ENCODE measurements at places on chromosomes 1 and 21.

DNA sequence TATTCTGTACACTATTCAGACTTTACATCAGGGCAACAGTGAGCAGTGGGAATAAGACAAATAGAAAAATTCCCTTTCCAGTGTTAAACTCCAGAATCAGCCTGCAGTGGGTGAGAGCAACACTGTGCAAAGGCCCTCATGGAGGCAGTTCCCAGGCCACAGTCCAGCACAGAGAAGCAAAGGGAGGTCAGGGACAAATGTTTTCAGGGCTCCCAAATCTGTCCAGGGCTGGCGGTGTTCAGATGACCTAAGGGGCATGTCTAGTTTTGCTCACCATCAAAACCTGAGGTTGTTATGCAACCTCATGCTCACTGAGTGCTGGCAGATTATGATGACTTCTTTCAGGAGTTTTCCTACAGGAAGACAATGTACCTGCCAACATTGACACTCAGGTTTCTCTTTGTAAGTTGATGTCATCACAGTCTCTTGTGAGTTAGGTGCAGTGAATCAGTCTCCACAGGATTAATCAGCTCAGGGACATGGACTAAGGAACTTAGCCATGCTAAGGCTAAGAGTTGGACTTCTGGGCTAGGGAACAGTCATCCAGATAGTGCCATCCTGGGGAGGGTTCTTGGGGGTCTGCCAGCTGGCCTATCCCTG lies 3.6 kb upstream of the LCE5A start:
- no peak for DNase-seq

DNA sequence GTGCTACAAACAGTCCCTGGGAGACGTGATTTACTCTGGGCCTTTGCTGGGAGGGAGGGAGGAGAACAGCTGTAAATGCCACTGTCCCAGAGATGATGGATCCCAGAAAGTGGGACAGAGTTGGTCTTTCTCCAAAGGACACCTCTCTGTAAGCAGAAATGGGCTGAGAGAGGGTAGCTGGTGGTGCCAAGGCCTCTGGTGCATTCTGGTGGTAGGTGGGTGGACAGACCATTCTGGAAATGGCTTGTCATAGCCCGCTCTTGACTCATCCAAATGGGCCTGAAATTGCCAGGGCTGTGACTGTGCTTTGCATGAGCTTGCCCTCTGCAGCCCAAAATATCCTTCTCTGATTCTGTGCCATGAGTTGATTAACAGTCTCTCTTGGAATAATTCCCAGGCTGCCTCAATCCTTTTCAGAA lies 36.1 kb downstream of the CCDC185 start:
- no peak for DNase-seq

GRCh38 chr1:107953556-107953955 lies 11.4 kb downstream of the VAV3 start:
- peak; percentile 58 for DNase-seq

DNA sequence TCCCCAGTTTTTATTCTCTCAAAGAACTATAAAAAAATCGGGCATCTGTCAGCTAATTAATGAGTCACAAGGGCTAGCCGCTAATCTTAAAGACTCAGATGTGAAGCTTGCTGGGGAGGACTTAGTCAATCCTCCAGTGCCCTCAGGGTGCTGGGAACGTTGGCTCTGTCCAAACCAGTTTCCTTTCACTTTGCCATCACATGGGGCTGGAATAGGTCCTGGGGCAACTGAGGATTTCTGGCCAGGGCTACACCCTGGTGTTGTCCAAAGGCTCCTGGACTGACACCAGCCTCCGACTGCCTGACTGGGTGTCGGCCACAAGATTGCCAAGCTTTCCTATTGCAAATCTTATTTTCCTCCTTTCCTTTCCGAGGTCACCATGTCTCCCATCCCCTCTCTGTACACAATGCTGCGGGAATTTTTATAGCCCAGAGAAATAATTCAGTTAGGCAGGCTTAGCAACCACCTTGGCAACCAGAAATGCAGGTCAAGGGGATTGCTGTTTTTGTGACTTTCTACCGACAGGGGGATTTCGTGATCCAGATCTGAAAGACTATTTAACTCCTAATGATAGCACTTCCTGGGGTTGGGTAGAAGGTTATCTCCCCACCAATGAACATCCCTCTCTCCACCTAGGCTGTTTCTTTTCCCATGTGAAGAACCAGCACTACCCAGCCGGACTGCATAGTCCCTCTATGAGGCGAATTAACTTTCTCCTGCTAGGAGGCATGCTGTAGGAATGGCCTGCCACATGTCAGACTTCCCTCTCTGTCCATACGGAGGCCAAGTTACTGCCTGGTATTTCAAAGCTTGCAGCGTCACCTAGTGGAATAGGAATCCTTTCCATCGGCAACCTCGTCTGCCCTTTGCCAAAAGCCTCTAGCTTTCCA lies 29.9 kb upstream of the CTBS start:
- peak; percentile 50 for DNase-seq

DNA sequence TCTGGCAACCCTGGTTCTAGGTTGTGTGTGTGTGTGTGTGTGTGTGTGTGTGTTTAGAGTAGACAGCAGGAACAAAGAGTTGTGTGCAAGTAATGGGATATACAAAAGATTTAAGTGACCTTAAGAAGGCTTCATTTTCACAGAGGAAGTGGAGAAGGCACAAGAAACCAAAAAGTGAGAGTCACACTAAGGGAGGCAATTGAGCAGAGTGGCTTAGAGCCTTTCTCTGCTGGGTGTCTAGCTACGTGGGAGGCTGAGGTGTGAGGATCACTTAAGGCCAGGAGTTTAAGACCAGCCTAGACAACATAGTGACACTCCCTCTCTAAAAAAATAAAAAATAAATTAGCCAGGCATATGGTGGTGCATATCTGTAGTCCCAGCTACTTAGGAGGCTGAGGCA lies 44.4 kb upstream of the HAO2 start:
- no peak for DNase-seq

DNA sequence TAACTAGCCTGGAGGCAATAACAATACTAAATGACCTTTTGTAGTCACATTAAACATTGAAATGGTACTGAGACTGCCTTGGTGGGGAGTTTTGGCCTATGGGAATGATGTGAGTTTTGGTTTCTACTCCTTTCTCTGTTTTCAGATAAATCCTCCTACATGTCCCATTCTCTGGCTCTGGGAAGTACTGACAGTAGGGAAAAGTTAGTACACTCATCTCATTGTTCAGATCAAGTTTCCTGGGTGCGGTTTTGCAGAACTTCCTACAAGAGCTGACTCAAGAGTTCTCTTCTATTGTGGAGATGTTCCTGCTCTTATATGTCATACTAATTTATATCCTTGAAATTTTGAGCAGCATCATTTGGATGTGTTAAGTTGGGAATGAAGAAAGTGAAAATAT lies 74.2 kb upstream of the MACF1 start:
- no peak for DNase-seq

DNA sequence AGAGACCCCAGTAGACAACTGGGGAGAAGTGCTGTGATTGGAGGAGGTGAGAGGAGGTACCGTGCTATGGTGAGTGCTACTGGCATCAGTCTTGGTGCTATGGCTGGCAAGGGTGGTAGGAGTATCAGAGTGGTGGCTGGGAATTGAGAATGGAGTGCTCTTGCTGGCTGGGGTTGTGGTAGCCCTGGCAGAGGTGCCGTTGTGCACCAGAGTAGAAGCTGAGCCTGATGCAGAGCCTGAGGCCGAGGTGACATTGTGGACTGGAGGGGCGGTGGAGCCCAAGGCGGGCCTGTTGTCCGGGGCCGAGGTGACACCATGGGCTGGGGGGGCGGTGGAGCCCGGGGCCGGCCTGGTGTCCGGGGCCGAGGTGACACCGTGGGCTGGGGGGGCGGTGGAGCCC lies 14.6 kb downstream of the TRIM46 start:
- no peak for DNase-seq

GRCh38 chr1:5639106-5639722 lies 353.0 kb downstream of the NPHP4 start:
- DNase-seq = no peak

DNA sequence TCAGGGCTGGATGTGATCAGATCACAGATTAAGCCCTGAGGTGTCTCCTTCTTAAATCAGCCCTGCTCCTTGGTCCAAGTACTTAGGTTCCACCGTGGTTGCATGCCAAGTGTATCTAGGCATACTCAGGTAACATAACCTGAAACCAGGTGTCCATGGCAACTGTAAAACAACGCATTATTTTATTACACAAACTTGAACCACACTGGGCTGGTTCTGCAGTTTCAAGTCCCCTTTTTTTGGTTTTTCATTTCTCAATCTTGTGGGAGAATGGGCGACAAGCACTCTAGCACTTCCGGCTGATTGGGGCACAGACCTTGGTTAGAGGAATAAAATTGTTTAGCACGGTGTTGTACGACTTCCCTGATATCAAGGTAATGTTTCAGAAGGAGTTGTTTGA lies 65.2 kb downstream of the GBP6 start:
- no peak for DNase-seq

DNA sequence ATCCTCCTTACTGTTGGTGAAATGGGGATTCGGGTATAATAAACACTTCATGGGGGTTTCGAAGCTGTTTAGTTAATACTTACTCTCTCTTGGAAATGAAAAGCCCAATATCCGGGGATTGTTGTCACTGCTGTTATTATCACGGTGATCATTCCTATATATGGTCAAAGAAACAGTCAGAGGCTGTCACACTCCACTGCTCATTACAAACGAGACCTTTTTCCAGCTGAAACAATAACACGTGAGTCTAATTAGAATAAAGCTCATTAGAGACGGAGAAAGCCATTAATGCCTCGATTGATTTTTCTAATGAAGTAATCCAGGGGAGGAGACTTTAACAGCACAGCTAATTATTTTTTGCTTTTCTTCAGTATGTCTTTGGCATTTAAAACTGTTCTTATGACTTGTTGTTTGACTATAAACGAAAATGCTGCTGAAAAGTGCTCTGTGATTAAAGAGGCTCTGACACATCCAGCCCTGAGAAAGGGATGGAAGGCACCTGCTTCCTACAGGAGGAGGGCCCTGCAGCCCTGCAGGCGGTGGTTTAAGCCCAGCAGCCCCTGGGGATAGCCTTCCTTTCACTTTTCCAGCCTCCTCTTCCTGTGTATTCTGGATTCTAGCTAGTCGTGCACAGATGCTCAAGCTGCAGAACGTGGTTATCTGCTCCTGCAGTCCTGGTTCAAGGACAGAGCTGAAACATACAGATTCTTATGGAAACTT lies 143.6 kb downstream of the EDEM3 start:
- peak; percentile 45 for DNase-seq

GRCh38 chr1:153261281-153262069 lies 2.0 kb downstream of the LORICRIN start:
- DNase-seq = no peak

- DNase-seq = no peak
Observed at GRCh38 chr1:10888291-10888690, 91.8 kb upstream of the CASZ1 start.

- DNase-seq = no peak
Observed at GRCh38 chr1:86389307-86389706, 6.8 kb downstream of the ODF2L start.

- DNase-seq = no peak
Observed at GRCh38 chr1:95957748-95958147, 723.7 kb downstream of the RWDD3 start.

DNA sequence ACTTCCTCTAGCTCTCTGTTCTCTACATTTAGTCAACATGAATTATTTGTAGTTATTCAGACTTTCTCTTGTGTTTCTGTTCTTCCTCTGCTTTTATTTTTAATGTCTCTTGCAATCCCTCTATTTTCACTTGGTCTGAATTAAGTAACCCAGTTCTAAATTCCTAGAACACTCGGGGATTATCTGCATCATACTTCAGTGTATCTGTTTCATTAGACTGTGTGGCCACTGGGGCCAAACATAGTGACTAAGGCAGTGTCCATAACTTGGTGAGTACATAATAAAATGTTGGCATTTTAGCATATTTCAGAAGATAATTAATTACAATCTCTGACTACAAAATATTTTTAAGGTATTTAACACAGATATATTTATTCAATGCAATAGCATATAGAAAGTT lies 1087.2 kb upstream of the B3GALT2 start:
- no peak for DNase-seq

DNA sequence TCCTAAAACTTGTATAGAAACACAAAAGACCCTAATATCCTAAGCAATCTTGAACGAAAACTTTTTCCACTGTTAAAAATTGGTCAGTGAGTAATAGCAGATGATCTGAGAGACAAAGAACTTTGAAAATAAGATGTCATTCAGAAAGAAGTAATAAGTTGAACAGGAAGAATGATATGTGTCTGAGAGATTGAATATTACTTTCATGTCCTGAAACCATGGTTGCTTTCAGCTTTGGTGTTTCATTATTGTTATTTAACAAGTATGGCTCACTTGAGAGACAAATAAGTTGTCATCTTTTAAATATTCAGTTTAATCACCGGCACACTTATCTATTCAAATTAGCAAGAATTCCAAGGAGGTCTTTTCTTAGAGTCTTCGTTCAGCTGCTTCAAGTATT lies 11.4 kb downstream of the PRKACB start:
- DNase-seq = no peak

GRCh38 chr1:236016782-236017400 lies 48.0 kb downstream of the NID1 start:
- DNase-seq = no peak

GRCh38 chr1:28887835-28888682 lies 26.3 kb upstream of the EPB41 start:
- DNase-seq = peak; percentile 18

DNA sequence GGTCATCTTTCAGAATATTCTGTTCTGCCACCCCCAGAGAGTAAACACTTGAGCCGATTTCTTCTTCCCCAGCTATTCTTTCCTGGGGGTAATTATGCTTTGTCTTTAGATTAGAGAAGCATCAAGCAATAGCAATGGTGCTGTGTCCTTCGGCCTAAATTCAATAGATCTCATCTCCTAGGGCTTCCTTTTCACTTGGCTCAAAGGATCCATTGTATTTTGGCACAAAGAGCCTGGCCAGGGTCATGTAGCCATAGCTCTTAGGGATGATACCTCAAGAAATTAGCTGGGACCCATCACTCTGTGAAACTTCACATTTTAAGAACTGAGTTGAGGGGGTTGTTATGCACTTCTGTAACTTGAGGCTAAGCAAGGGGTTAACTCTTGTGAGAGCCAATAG lies 27.0 kb downstream of the MRPS6 start:
- DNase-seq = no peak

- no peak for DNase-seq
Observed at GRCh38 chr1:63688302-63688890, 85.4 kb upstream of the ROR1 start.

GRCh38 chr1:50308878-50309277 lies 114.4 kb downstream of the DMRTA2 start:
- DNase-seq = no peak

DNA sequence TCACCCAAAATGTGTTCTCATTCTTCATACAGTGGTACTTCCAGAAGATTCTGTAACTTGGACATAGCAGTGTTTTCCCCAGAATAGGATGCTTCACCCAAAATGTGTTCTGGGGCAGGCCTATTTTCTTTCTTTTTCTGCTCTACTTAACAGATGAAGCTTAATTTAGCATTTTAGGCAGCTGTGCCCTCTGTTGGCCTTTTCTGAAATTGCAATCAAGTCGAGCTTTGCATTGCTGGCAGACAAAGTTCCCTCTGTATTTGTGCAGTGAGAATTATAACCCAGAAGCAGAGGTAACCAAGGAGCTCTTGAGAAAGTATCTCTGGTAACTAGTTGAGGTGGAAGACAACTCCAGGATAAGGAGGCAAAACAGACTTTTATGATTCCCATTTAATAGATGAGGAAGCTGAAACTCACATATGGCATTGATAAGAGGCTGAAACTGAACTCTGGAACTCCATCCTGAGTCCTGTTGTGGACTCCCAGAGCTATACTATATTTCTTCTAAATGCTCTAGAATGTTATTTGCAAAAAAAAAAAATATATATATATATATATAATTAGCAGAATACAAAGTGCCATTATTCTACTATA lies 50.3 kb upstream of the L1TD1 start:
- no peak for DNase-seq
